ENCODE measurements at places on chromosomes 7 and 10.

DNA sequence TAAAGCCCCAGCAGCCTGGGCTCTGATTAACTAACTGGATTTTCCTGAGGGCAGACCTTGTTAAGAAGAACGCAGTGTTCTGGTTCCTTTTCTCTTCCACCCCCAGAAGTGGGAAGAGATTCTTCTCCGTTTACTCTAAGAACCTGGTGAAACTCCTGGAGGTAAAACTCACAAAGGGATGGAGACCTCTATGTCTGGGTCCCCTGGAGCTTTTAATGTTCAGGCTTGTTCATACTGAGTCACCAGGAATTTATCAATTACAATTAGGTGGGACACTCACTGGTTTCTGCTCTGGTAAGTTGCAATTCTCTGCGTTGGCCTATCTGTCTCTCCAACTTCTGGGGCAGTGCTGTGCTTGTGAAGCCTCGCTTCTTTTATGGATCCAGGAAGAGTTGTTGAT lies 73.3 kb upstream of the CACNB2 start:
- no peak for DNase-seq

DNA sequence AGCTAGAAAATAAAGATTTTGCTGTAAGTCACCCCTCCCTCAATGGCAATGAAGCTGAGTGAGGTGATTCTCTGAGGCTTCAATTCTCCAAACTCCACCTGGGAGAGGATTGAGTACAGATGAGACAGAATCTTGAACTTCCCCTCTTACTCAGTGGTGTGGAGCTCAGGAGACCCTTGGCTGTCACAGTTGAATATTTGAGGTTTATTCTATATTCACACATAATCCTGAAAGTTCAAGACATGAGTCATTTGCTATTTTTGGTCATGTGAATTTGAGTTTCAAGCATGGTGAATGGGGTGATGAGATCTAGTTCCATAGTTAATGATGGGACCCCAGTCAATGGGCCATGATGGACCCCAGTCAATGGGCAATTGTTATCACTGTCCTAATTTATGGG lies 13.9 kb upstream of the TECTB start:
- no peak for DNase-seq

DNA sequence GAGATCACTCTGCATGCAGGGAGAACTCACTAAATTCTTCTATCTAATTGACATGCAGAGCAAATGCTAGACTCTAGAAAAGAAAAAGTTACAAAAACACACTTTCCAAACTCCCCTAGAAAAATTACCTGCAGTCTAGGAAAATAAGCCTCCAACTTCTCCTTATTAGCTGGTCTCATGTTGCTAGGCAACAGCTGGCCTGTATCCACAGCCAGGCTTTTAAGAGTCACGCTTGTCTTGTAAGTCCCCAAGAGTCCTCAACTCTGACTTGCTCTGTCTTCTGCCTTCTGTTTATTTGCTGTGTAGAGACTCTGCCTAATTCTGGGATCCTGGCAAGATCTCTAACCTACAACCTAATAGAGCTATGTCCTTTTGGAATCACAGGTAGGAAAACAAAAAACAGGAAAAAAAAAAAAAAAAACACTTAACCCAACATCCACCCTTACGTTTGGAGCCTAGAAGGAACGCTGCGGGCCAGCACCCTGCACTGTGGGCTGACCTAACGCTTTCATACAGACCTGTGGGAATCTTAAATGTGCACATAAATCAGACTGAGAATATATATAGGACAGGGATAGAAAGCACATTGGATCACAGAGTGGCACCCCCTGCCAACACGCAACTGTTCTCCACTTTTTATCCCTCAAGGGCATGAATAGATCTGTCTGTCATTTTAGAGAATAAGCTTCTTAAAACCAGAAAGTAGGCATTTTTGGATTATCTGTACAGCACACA lies 117.0 kb upstream of the PTPRZ1 start:
- DNase-seq: no peak

- DNase-seq: no peak
Observed at GRCh38 chr7:130904031-130904757, 170.2 kb upstream of the KLF14 start.

- no peak for DNase-seq
Observed at GRCh38 chr7:127889677-127890076, 141.6 kb downstream of the LRRC4 start.

- DNase-seq: no peak
Observed at GRCh38 chr10:115063701-115064658, 29.2 kb upstream of the ATRNL1 start.

- no peak for DNase-seq
Observed at GRCh38 chr10:17744341-17744861, 7.6 kb upstream of the TMEM236 start.

DNA sequence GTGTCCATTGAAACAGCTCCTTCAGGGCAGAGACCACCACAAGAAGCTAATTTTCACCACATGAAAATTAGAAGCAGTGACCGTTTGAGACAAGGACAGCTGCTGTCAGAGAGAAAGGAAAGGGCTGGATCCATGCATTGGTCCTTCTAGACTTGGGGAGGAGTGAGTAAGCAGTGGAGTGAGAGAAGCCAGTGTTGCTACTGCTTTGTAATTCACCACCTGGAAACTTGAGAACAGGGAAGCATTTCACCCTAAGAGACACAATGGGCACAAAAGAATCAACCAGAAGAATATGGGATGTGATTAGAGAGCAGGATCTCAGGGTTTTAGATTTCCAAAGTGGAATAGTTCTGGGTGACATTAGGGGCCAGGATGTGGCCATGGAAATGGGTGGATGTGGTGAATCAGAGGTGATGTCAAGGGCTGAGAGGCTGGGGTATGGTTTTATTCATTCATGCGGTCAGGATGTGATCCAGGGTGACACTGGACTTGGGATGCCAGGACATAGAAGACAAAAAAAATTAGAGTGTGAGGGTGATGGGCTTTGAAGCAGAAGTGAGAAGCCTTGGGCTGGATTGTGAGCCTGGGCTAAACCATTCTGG lies 61.6 kb downstream of the DENND11 start:
- DNase-seq: no peak

GRCh38 chr7:101833799-101834198 lies 16.4 kb downstream of the CUX1 start:
- DNase-seq: no peak
